Suprapubic skin (tissue), 4 donors: ENCODE measurements at places on chromosomes 6 and 20.

DNA sequence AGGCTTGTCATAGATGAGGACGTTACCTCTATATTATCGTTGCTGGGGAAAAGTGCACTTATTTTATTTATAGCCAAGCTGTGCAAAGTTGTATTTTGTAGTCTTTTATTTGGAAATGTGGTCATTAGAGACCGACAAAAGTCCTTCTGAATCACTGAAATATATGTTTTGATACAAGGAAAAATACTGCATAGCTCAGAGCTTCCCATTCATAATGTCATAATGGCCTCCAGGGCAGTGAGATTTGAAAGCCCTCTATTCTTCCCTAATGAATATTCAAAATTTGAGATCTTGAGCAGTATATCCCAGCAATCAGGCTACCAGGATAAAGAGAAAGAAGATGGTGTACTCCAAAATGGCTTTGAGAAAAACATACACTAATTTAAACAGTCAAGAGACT lies 64.6 kb downstream of the CAP2 start:
- no peak for DNase-seq

- no peak for DNase-seq
Measured at GRCh38 chr6:4362326-4362725, 227.0 kb upstream of the ECI2 start.

DNA sequence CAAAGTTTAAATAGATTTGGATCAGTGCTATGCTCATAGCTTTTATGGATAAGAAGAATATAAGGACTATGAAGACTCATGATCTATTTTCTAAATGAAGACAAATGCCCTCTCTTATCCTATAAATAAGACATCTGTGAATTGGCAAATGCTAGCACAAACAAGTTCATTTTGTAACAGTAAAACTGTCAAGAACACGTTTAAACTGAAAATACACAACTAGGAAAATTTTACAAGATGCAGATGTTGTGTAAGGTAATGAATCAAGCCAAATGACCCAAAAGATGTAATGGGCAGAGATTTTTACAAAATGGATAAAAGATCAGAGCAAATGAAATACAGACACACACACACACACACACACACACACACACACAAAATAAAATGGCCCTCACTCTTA lies 180.5 kb downstream of the MOXD1 start:
- DNase-seq, result no peak

DNA sequence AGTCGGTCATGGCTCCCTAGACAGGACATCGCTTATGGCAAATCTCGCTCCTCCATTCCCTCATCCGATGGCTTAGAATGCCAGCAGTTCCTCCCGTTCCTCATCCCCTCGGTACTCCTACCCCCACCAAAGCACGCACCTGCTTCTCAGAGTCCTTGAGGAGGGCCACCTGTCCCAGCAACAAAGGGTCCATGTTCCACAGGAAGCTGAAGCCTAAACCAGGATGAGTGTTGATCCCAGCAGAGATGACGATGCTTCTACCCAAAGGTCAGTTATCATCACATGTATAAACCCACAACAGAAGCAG lies 111.2 kb downstream of the THBS2 start:
- DNase-seq, result peak; percentile 30

DNA sequence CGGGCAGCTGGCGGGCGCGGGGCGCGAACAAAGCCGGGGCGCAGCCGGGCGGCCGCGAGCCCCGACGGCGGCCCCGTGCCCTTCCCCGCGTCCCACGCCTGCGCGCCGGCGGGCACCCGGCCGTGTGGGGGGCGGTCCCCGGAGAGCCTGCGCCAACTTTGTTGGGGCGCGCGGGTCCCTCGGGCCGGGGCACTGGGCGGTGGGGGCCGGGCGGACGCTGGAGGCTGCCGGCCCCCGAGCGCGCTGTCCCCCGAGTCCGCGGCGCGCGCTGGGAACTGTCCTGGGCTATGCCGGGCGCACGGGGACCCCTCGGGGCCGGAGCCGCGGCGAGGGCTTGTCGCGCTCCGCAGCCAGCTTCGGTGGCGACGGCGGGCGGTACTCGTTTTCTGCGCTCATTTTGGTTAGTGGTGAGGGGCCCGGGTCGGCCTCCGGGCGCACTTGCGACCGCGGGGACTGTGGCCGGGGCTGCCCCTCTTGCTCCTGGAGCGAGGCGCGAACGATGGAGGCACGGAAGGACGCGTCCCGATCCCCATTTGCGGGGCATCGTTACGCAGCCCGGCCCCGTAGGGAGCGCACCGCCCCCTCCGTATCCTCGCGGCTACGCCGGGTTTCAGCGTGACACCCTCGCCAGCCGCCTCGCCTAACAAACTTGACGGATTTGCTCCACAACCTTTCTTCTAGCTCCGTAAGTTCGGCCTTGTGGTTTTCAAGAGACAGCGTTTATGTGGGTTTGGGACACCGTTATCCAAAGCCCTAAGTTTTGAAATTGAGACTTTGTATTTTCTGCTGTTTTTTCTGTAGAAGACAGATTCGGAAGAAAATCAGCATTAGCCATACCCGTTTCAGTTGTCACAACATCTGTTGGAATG lies 622 bp downstream of the SS18L1 start:
- DNase-seq, result no peak

DNA sequence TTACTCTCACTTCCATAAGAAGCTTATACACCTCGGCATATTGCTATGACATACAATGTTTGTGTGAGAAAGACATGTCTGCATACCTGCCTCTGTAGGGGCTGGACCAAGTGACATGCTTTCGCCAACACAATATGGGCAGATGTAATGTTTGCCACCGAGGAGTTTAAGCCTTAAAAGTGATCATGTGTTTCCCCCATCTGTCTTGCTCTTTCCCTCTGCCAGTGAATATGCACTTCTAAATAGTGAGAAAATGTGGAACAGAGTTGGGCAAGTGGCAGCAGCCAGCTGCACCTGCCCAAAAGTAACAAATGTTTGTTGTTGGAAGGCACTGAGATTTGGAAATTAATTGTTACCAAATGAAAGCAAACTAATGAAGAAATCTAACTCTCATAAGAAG lies 274.8 kb upstream of the BTBD3 start:
- DNase-seq, result no peak

- DNase-seq, result no peak
Measured at GRCh38 chr20:61802721-61803311, 262.9 kb downstream of the TAF4 start.

DNA sequence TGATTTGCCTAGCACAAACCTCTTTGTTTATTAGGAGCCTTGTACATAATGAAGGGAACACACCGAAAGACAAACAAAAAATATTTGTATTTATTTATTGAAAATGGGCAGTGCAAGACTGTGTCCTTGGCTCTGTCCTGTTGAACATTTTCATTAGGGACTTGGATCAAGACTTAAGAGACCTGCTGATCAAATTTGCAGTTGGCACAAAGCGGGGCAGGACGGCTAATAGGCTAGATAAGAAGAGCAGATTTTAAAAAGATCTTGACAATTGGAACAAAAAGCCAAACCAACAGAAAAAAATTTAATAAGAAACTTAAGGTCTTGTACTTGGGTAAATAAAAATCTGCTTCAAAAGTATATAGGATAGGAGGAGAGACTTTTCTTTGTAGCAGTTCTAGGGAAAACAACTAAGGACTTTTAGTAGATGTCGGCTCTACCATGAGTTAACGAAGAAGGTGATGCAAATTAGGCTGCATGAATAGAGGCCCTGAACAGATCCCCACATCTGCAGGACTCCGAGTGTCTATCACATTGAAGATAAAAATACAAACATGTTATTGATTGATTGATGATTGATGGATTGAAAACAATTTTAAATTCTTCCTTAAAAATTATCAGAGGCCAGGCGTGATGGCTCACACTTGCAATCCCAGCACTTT lies 124.1 kb upstream of the SPACA1 start:
- DNase-seq, result no peak

- no peak for DNase-seq
Measured at GRCh38 chr6:37491171-37491829, 8.4 kb downstream of the CCDC167 start.

DNA sequence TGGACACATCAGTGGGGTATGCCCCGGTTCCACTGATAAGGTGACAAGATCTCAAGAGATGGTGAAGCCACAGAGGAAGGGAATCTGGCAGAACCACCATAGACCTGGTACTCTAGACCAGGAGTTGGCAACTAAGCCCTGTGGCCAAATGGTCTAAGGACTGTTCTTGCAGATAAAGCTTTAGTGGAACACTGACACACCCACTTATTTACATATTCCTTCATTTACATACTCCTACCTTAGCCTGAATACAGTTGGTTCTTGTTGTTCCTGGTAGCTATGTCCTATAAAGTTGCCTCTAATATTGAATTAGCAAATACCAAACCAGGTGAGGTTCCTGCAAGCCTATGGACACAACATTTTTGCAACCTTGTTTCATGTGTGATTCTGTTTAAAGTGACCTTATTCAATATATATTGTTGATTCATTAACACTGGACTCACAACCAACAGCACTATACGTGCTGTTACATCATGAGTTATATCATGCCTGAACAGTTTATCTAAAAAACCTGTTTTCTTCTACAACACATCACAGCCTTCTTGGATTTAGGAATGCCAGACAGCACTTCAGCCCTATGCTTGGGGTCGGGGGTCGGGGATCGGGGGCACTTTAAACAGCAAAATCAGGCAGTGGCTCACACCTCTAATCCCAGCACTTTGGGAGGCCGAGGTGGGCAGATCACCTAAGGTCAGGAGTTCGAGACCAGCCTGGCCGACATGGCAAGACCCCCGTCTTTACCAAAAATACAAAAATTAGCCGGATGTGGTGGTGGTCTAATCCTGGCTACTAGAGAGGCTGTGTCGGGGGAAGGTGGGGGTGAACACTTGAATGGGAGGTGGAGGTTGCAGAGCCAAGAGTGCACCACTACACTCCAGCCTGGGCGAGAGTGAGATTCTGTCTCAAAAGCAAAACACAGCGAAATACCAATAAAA lies 2.5 kb downstream of the CCDC167 start:
- no peak for DNase-seq

DNA sequence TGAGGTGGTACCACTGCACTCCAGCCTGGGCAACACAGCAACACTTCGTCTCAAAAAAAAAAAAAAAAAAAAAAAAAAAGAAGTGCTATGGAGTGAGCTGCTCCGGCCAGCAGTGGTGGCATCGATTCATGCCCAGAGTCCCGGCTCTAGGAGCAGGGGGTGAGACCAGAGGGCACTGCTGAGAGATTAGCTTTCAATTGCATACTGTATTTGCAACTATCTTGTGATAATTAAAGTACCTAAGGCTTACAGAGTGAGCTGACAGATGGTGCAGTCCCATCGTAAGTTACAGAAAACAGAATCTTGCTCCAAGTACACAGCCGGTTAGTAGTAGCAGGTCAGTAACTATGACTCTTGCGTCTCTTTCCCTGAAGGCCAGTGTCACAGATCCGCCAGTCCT lies 31.5 kb downstream of the TMEM14B start:
- DNase-seq, result no peak

GRCh38 chr6:97133067-97133466 lies 149.9 kb downstream of the MMS22L start:
- DNase-seq, result no peak

- DNase-seq, result no peak
Measured at GRCh38 chr6:159013229-159013628, 13.2 kb upstream of the RSPH3 start.

- DNase-seq, result no peak
Measured at GRCh38 chr6:150491811-150492172, 107.9 kb upstream of the PLEKHG1 start.

GRCh38 chr6:125781314-125781868 lies 9.4 kb upstream of the NCOA7 start:
- no peak for DNase-seq

DNA sequence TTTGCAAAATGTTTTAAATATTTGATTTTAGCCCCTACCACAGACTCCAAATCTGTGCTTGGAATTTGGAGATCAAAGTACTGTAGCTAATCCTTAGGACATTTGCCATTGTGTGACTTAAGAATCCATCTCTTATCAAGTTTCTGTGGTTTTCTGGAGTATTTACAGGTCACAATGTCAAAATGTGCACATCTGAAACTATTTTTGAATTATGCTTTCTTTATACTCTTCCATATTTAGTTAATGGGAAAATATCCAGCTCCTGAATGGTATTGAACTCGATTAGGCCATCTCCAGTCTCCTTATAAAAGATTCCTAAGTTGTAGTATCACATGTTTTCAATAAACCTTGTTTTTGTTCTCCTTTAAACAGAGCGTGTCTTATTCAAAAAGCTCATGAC lies 162.5 kb downstream of the KHDC1L start:
- no peak for DNase-seq

DNA sequence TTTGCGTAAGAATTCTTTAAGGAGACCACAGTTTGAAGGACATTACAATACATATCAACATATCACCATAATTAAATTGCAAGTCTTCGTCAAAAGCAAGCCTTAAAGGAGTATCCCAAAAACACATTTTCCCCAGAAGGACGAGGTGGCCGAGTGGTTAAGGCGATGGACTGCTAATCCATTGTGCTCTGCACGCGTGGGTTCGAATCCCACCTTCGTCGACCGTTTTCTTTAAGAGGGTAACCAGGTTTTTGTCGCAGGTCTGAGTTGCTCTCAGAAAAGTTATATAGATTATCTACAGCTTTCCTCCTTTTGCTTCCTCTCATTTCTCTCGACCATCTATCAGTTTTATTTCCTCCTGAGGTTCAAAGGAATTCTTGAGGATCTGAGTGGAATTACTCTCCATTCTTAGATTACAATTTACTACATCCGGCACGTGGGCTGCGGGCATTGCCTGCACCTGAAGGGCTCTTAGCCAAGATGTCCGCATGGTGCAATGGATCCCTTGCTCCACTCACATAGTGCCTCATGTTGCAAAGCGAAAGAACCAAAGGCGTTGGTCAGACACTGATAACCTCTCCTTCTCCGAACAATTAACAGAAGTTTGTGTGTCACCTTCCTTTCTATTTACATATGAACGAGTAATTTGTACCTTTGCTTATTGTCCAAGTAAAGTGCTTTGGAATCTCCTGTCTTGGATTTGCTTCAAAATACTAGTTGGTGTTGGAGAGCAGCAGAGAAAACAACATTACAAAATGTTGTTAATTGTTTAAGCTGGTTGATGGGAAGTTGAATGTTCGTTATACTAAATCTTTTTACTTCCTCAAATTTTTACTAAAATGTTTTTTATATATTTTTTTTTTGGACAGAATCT lies 14.0 kb downstream of the POM121L2 start:
- no peak for DNase-seq

- DNase-seq, result peak; percentile 100
Measured at GRCh38 chr20:45362804-45363610, at the start of gene SYS1. SYS1 (plus strand) TSS chr20:45363156; CDS start chr20:45363532, 376 bp downstream.

DNA sequence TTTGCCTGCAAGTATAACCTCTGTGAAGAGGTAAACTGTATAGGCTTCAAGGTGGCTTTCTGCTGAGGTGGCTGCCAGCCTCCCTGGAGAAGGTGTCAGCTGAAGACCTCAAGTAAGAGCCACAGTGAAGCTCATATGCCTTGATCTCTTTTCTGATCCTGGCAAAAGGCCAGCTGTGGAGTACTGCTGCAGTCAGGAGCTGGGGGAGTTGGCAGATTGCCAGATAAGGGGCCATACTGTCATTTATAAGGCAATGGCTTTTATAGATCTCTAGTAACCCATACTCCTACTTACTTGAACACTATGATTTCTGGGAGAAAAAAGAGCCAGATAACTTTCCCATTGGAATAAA lies 8.8 kb upstream of the CEP85L start:
- DNase-seq, result no peak
